C1 segment of cervical spinal cord (tissue), 14 donors: ENCODE measurements at places on chromosomes 1 and 21.

- DNase-seq = no peak
These were observed 10.7 kb downstream of the SCCPDH start for GRCh38 chr1:246734866-246735265.

DNA sequence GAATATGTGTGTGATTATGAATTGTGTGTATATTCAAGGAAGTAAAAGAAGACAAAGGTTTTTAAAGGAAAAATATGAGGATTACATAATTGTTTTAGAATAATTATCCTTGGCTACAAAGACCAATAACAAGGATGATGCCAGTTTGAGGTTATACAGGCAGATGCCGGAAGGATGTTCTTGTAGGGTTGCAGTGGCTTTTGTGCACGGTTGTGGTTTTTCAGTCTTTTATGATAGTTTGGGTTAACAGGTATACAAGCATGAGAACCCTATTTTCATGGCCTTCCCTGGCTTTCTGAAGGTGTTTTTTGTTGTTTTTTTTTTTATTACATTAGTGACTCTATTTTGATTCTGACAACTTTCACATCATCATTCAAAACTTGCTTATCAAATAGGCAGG is 4.9 kb downstream of the CR2 start:
- DNase-seq = no peak

- DNase-seq = peak; percentile 27
These were observed 2.4 kb downstream of the IGSF21 start for GRCh38 chr1:18109756-18110597.

- DNase-seq = no peak
These were observed 4.2 kb downstream of the GSTM4 start for GRCh38 chr1:109659997-109660690.

- DNase-seq = no peak
These were observed 215.7 kb downstream of the DSCAM start for GRCh38 chr21:40631211-40631610.

- DNase-seq = no peak
These were observed 180.2 kb downstream of the NR5A2 start for GRCh38 chr1:200207711-200208126.

- no peak for DNase-seq
These were observed 55.8 kb downstream of the SLC9A1 start for GRCh38 chr1:27099135-27099586.

DNA sequence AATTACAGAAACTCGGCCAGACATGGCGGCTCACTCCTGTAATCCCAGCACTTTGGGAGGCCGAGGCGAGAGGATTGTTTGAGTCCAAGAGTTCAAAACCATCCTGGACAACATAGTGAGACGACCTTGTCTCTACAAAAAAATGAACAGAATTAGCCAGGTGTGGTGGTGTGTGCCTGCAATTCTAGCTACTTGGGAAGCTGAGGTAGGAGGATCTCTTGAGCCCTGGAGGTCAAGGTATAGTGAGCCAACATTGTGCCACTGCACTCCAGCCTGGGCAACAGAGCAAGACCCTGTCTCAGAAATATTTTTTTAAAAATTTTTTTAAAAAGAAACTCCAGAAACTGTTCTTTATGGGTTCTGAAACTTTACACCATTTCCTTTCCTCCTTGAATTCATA is 38.4 kb upstream of the IFNGR2 start:
- no peak for DNase-seq

- DNase-seq = no peak
These were observed 918.8 kb upstream of the TMPRSS15 start for GRCh38 chr21:19322360-19322759.

DNA sequence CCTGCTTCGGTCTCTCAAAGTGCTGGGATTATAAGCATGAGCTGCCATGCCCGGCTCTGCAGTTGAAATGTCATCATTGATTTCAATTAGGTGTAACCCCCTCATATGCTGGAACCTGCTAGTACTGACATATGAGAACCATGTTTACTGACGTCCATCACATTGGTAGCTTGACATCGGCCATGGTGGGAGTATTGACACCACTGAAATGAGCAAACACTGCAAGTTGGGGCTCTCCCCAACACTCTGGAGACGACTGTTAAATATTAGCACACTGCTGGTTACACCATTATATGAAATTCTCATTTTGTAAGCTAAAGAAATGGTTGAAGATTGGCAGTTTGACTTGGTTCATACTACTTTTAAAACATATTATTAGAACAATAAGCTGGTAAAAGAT is 63.7 kb downstream of the CNST start:
- no peak for DNase-seq

DNA sequence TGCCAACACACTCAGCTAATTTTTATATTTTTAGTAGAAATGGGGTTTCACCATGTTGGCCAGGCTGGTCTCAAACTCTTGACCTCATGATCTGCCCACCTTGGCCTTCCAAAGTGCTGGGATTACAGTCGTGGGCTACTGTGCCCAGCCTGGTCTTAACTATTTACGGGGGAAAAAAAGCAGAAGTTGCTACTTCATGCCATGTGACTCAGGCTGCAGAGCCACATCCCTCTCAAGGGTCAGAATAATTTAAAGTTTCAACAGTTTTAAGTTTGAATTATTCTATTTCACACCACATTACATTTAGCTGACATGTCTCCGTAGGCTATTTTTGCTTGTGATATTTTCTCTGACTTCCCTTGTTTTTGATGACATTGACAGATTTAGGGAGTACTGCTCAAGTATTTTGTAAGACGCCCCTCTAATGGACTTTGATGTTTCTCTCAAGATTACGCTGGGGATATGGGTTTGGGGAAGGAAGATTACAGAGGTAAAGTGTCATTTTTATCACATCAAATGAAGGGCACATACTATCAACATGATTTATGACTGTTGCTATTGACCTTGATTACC is 14.6 kb upstream of the AGBL4 start:
- no peak for DNase-seq

DNA sequence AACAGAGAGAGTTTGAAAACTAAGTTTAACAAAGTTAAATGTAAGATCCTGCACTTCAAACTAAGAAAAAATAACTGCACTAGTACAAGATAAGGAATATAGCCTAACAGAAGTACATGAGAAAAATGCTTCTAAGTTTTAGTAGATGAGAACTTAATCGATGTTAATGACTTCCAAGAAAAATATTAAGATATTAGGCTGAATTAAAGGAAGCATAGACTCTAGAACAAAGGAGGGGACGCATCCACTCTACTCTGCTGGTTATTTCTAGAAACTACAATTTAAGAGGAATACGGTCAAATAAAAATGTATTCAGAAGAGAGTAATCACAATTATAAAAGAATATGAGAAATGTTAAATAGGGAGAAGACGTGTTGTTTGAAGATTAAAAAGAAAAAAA is 46.3 kb upstream of the SLC16A1 start:
- no peak for DNase-seq

GRCh38 chr1:60978421-60979357 is 103.7 kb upstream of the NFIA start:
- DNase-seq = no peak

DNA sequence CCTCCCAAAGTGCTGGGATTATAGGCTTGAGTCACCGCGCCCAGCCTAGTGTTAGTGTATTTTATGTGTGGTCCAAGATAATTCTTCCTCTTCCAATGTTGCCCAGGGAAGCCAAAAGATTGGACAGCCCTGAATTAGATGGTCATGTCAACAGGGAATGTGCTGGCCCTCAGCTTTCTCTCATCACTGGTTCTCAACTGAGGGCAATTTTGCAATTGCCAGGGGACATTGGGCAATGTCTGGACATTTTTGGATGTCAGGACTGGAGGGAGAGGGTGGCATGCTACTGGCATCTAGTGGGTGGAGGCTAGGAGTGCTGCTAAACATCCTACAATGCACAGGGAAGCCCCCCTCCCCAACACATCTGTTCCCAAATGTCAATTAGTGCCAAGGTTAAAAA is 95.0 kb downstream of the LAMC2 start:
- no peak for DNase-seq

DNA sequence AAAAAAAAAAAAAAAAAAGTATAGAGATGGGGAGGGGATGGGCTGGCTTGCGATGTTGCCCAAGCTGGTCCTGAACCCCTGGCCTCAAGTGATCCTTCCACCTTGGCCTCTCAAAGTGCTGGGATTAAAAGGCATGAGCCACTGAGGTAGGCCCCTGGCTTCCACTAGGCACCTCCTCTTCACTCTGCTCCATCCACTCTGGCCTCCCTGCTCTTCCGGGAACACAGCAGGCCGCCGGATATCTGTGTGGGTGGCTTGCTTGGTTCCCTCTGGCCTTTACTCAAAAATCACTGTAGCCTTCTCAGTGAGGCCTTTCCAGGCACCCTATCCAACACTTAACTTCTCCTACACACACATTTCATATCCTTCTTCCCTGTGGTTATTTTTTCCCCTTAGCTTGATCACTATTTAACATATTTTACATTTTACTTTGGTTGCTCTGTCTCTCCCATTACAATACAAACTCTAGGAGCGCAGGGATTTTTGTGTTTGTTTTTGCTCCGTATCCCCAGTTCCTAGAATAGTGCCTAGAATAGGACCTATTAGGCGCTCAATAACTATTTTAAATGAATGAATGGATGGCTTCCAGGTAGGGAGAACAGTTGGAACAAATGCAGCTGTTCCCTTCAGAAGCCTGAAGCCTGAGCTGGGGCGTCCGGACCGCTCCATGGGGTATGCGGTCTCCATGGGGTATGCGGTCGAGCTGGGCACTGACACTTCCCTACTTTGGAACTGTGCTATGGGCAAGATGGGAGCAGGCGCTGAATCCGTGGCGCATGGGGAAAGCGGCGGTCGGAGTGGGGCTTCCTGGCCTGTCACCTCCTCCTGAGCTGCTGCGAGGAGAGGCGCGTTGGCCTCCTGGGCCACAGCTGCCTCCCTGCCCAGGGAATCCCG is 46.7 kb downstream of the H3-3A start:
- DNase-seq = no peak

DNA sequence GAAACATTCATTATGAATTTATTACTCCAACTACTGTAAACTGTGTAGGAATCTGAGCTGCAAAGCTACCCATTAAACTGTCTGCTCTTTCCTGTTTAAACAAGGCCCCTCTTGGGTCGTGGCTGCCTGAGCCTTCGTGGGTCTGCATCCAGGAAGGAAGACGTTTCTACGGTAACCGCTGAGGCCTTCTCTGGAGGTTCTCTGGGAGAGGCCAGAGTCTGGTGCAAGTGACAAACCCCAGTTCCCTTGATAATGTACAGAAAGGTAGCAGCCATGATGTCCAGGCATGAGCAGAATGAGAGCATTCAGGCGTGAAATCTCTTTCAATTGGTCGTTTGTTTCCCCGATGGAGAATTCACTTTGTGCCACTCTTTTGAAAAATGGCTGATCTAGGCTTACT is 350.2 kb downstream of the PLPP3 start:
- DNase-seq = no peak

DNA sequence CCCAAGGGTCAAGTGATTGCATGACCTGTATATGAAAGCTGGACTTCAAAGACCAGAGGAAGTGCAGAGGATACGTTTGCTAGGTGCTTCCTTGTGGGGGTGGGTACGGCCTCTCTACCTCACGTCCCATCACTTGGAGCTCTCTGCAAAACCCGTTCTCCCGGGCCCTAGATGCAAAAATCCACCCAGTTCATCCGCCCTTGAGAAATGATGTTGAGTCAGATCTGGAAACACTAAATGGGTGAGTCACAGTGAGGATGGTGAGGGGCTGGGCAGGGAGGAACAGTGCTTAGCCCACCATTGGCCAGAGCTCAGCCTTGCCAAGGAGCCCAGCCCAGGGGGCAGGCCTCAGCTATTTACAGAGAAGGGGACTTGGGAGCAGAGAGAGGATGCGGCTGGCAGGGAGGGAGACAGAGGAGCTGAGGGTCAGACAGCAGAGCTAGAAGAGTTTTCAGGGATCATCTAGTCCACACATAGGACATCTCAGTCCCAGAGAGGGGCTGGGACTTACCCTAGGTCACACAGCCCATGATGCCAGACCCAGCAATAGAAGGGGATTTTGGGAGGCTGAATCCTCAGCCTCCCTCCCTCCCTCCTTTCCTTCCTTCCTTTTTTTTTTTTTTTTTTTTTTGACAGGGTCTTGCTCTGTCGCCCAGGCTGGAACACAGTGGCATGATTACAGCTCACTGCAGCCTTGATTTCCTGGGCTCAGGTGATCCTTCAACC is 14.6 kb downstream of the ARHGEF10L start:
- no peak for DNase-seq

DNA sequence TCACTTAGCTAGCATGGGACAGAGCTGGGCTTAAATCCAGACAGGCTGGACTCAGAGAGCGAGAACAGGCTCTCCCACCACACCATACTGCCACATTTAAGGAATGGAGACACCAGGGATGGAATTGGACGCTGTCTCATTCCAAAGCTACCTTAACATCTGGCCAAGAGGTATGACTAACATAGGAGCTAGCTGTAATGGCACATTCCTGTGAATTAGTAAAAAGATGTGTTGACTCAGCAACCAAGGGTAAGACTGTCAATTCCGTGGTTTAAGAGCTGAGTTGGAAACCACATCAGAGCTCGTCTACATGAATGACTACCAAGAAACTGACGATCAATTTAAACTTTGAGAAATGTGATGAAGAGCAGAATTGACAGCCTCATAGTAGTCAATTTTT is 8.3 kb upstream of the TNFRSF9 start:
- no peak for DNase-seq

- no peak for DNase-seq
These were observed 154.9 kb upstream of the GREM2 start for GRCh38 chr1:240766831-240767230.

GRCh38 chr21:43845386-43845785 is 19.6 kb upstream of the AGPAT3 start:
- no peak for DNase-seq

GRCh38 chr1:155990005-155990739 is 11.8 kb upstream of the ARHGEF2 start:
- peak; percentile 13 for DNase-seq

DNA sequence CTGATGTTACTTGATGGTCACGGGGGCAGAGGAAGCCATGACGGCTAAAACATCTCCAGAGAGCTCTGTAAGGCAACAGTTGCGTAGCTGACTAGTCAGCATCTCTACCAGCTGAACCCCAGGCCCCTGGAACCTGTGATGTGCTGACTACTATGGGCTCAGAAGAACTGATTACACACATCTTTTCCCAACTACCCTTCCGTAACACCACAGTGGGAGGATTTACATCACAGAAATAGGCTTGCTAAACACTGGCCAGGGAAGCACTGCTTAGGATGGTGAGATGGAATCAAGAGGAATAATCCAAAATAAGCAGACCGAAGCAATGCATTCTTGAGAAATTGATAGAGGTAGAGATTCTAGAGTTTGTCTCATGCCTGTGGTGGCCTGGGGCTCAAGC is 122.5 kb downstream of the SMYD2 start:
- DNase-seq = no peak

- no peak for DNase-seq
These were observed 236.6 kb upstream of the RAB4A start for GRCh38 chr1:229034342-229034741.

DNA sequence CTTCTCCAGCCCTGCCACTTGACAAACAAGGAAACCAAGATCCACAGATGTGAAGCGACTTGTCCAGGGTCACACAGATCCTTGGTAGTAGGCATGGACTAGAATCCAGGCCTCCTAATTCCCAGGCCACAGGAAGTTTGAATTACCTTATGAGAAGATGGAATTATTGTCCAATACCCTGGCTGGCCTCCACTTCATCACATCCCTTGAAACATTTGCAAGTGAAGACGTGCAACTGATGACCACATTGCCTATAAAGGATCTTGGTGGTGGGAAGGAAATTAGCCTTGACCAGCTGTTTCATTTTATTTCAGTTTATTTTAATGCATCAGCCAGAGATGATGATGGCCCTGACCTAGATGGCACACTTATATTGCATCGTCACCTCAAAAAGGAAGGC is 165.8 kb upstream of the CAMK1G start:
- no peak for DNase-seq
